ENCODE measurements at places on chromosomes 3 and 15.

DNA sequence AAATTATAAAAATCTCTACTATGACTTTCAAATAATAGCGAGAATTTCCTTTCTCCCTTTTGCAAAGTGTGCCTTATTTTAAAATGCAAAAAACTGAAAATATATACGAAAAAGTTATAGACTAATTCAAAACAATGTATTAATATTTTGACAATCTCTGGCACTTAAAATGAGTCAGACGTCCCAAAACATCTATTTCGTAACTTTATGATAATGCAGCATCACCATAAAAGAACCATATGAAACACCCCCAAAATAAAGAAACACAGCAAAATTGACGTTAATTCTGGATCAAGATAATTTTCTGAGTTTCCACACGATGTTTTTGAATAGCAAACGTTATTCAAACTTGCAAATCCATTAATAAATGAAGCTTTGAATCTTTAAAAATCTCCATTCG, 1.0 kb downstream of the COPS2 start:
- no peak for DNase-seq

GRCh38 chr3:119468041-119468440, 722 bp upstream of the POGLUT1 start:
- DNase-seq: no peak

DNA sequence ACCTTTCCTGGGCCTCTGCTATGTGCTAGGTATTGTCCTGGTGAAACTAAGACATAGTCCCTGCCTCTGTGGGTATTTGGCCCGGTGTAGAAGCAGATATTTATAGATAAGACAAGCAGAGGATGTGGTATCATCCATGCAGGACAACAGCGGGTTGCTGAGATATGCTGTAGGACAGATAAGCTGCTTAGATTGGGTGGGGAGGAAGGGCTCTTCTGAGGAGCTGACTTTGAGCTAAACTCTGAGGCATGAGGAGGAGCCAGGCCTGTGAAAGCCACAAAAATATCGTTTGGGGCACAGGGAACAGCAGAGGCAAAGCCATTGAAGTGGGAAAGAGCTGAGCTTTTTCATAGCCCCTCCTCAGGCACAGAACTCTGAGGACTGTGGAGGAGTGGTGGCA, 492.5 kb upstream of the CFAP20DC start:
- DNase-seq: no peak

DNA sequence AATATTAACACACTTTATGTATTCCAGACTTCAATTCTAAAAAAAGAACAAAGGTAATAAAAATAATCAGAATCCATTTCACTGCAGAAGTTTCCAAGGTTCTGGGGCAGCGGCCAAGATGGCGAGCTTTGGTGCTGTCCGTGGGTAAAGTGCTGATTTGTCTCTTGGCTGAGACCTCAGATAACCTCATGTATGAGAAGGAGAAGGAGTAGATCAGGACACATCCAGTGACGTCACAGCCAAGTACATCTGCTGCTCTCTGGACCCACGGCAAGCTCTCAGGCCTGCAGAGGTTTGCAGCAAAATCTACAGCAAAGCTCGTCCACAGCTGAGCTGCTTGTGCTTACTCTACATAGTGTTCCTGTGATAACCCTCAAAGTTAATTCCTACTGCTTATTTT, 165.7 kb downstream of the MAGI1 start:
- DNase-seq: no peak

DNA sequence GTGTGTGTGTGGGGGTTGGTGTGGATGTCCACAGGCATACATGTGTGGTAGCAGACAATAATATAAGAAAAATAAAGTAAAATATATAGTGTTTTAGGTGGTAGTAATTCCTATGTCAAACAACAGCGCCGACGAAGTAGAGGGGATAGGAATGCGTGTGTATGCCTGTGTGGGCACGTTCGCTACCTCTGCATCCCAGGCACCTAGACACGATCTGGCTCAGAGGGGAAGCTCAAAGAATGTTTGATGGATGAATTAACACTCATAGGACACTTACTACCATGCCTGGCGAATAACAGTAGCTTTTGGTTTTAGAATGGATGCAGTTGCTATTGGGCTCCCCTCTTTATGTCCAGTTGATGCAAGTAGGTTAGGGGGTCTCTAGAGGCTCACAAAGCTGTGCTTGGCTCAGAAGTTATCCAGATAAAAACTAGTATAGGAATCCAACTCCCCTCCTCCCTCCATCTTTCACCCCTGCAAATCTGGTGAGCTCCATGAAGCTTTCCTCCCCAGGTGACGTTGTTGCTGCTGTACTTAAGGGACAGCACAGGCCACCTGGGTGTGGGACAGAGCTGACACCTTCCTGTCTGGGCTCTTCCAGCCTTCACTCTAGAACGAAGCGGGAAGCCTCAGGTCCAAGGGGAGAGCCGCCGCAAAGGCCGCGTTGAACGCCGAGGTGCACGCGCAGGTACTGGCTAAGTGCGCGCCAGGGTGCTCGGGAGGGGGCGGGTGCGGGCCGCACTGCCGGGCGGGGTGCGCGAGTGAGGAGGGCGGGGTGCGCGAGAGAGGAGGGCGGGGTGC, 192.6 kb upstream of the LYSMD4 start:
- DNase-seq: peak; percentile 44
